Activated naive CD4-positive, alpha-beta T cell treated with anti-CD3 and anti-CD28 coated beads, Interleukin-2, amount 10 ng/mL, durations not matched to agents 7 days and 5 days (primary cell): ENCODE measurements at places on chromosomes 16 and 17.

DNA sequence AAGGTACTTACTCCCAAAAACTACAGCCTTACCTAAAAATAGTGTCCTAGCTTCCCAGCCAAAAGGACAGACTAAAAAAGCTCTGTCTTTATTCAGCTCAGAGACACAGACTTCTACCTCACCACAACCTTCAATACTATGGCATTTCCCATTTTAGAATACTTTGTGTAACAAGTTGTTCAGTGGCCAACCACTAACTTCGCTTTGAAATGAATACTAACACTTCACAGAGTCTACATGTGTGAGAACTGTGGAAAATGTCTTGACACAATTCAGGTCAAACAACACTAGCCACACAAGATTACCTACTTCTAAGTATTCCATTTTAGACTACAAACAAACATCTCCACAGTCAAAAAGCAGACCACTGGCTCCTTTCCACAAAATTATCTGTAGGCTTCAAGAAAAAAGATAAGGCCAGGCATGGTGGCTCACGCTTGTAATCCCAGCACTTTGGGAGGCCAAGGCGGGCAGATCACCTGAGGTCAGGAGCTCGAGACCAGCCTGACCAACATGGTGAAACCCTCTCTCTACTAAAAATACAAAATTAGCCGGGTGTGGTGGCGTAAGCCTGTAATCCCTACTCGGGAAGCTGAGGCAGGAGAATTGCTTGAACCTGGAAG is 3.2 kb downstream of the HELZ start:
- DNase-seq, result no peak
- H3K27me3 ChIP-seq, result peaks cover 8% of the 10 kb centered on the region
- peaks cover 44% of the 10 kb centered on the region for H3K36me3 ChIP-seq
- peaks cover 48% of the 10 kb centered on the region for H3K4me1 ChIP-seq
- no peak overlapping the region for H3K27ac ChIP-seq

DNA sequence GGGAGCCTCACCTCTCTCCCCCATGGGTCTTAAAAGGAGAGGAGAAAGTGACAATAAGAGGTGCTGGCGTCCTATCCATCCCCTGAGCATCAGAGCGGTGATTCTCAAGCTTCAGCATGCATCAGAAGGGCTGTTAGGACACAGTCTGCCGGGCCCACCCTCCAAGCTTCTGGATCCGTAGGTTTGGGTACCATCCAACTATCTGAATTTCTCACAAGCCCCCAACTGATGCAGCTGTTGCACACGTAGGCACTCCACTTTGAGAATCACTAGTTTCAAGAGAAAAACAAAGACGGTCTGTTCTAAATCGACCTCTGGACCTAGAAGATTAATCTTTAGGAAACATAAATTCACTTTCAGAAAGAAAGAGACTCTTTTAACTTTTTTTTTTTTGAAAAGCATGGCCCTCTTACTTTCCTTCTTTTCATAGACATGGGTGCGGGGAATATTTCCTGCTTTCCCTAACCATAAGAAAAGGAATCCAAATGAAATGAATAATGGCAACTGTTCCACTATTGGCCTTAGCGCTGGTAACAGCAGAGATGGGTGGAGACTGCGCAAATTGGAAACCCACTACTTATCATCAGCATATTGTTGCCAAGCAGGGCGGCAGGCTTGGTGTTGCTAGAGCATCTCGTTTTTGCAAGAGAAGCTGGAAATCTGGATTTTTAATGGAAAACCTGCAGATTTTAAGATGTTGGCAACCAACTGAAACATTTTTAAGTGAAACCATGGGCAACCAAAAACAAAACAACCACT is 144.4 kb downstream of the GAS7 start:
- H3K4me3 ChIP-seq, result no peak overlapping the region
- no peaks in the 10 kb centered on the region for H3K36me3 ChIP-seq
- no peak for DNase-seq
- H3K27ac ChIP-seq, result no peak overlapping the region
- no peaks in the 10 kb centered on the region for H3K27me3 ChIP-seq
- no peaks in the 10 kb centered on the region for H3K4me1 ChIP-seq

GRCh38 chr16:4957720-4958509 is at the start of gene SEC14L5:
TSS of gene SEC14L5 (plus strand) at chr16:4958330. CDS start at chr16:4959324, 994 bp downstream.
- peaks cover 60% of the 10 kb centered on the region for H3K27me3 ChIP-seq
- no peaks in the 10 kb centered on the region for H3K36me3 ChIP-seq
- peak within 1 kb of the TSS; percentile 76 for H3K4me3 ChIP-seq
- H3K27ac ChIP-seq, result peak within 1 kb of the TSS; percentile 73
- peak; percentile 97 for DNase-seq

GRCh38 chr16:86212706-86213436 is 297.5 kb upstream of the FOXF1 start:
- peaks cover 3% of the 10 kb centered on the region for H3K4me1 ChIP-seq
- no peaks in the 10 kb centered on the region for H3K27me3 ChIP-seq
- peaks cover 3% of the 10 kb centered on the region for H3K36me3 ChIP-seq

DNA sequence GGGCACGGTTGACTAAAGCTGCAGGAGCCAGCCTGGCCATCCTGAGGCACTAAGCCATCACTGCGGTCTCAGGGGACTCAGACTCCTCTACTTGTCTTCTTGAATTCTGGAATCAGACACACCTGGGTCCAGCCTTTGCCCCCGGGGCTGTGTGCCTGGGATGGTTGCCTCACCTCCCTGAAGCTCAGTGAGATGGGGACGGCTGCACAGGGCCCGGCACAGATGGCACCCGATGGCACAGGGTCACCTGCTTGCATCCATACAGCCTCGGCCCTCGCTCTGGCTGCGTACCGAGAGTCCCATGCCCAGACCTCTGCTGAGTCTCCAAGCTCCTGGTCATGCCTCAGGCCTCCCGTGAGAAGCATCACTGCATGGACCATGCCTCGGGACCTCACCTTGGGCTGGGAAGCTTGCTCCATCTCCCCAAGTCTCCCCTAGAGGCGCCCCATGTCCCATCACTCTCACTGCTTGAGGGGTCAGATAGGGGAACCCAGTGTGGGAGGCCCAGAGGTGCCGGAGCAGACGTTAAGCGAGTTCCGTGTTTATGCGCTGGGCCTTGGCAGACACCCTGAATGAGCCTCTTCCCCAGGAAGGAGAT is 316.3 kb downstream of the SEC14L1 start:
- DNase-seq, result peak; percentile 58
- peaks cover 68% of the 10 kb centered on the region for H3K4me1 ChIP-seq
- peak overlapping the region; percentile 94 for H3K27ac ChIP-seq
- H3K36me3 ChIP-seq, result peaks cover 81% of the 10 kb centered on the region
- H3K4me3 ChIP-seq, result peak overlapping the region; percentile 100
- H3K27me3 ChIP-seq, result no peaks in the 10 kb centered on the region

- H3K36me3 ChIP-seq, result no peaks in the 10 kb centered on the region
- H3K4me3 ChIP-seq, result no peak overlapping the region
- DNase-seq, result no peak
- no peaks in the 10 kb centered on the region for H3K27me3 ChIP-seq
- no peaks in the 10 kb centered on the region for H3K4me1 ChIP-seq
Observed at GRCh38 chr16:7443648-7444365, 111.2 kb downstream of the RBFOX1 start.

GRCh38 chr16:79282806-79283205 is 317.7 kb downstream of the MAF start:
- peak overlapping the region; percentile 80 for H3K27ac ChIP-seq
- DNase-seq, result no peak
- H3K36me3 ChIP-seq, result peaks cover 4% of the 10 kb centered on the region
- H3K4me1 ChIP-seq, result peaks cover 82% of the 10 kb centered on the region

DNA sequence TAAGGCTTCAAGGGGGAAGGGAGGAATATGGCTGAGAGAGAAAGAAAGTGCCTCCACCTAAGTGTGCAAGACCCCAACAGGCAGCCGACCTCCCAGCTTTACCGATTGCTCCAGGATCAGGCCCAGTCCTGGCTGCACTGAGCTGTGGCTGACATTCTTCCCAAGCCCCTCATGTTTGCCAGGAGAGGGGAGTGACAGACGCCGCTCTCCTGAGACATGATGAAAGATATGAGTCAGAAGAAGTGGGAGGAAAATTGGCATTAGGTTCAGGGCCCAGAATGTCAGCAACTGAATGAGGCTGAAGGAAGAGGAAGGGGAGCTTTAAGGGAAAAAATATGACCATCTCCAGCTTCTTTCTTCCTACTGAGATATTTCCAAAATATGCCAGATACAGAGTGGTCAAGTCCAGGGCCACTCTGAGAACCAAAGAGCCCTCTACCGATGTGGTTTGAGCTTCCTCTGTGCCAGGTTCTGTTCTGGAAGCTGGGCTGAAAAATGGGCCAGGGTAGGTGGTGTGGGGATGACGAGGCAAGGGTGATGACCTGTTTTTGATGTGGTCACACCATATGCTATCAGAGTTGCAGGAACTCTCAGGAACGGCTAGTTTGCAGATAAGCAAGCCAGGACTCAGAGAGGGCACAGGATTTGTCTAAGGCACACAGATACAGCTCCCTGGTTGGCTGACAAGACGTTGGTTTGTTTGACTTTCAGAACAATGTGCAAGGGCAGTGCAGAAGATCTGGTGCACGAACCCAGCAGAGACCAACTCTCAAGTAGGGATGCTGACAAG is 176.7 kb downstream of the SOX9 start:
- H3K36me3 ChIP-seq, result no peaks in the 10 kb centered on the region
- no peaks in the 10 kb centered on the region for H3K27me3 ChIP-seq
- no peak overlapping the region for H3K4me3 ChIP-seq
- H3K4me1 ChIP-seq, result no peaks in the 10 kb centered on the region
- no peak for DNase-seq

GRCh38 chr17:75130059-75130631 is 1.4 kb downstream of the NT5C start:
- H3K27ac ChIP-seq, result peak overlapping the region; percentile 75
- H3K27me3 ChIP-seq, result no peaks in the 10 kb centered on the region
- peak overlapping the region; percentile 88 for H3K4me3 ChIP-seq
- H3K36me3 ChIP-seq, result peaks cover 21% of the 10 kb centered on the region

DNA sequence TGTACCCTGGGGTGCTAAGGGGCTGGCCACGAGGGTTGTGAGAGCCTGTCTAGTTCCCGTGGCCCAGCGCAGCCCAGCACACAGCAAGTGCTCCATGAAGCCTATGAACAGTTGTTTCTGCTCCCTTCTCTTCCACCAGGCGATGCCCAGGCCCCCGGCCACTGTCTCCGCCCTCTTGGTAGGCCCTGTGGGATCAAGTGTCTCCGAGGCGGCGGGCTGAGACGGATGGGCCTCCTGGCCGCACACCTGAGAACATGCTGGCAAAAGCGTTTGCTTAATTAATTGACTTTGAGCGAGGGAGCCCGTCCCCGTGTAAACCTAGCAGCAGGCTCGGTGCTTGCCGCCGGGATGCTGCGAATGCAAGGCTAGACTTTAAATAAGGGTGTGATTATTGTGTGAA is 129.7 kb upstream of the GSE1 start:
- DNase-seq, result no peak
- no peak overlapping the region for H3K27ac ChIP-seq
- no peak overlapping the region for H3K4me3 ChIP-seq
- no peaks in the 10 kb centered on the region for H3K4me1 ChIP-seq
- no peaks in the 10 kb centered on the region for H3K36me3 ChIP-seq

DNA sequence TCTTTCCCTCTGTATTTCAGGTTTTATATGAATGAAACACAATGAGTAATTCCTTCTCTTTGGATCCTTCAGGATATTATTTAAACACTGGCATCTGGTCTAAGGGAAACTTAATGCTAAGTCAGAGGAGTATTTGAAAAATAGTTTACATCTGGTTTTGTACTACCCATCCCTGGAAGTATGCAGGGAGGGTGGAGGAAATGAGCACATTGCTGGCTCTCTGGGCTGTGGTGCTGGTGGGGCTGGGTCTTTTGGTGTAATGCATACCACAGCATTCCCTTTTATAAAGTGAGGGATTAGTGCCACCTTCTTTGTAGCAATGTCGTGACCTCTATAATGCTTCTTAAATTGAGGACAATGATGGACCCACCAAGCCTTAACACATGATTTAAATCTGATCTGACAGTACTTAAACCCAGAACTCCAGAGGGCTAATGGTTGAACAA is 105.5 kb upstream of the AXIN2 start:
- H3K4me3 ChIP-seq, result no peak overlapping the region
- DNase-seq, result no peak
- no peak overlapping the region for H3K27ac ChIP-seq
- no peaks in the 10 kb centered on the region for H3K4me1 ChIP-seq
- H3K27me3 ChIP-seq, result peaks cover 5% of the 10 kb centered on the region

- H3K4me1 ChIP-seq, result no peaks in the 10 kb centered on the region
- peaks cover 1% of the 10 kb centered on the region for H3K36me3 ChIP-seq
- H3K27me3 ChIP-seq, result peaks cover 65% of the 10 kb centered on the region
- DNase-seq, result no peak
Observed at GRCh38 chr17:27379888-27380533, 76.2 kb upstream of the KSR1 start.

DNA sequence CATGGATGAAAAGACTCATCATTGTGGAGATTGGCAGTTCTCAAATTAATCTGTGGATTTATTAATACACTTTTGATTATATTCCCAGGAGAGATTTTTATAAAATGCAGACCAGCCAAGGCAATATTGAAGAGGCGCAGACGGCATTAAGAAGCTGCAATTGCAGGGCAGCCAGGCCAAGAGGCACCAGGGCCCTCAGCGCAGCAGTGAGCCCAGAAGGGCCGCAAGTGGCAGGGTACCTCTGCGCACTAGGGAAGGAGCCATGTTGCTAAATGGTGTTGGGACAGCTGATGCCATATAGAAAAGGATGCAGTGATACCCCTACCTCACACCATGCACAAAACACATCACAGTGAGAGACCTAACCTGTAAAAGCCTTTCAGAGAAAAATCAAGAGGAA is 36.6 kb upstream of the CHMP6 start:
- peaks cover 8% of the 10 kb centered on the region for H3K36me3 ChIP-seq
- H3K27ac ChIP-seq, result no peak overlapping the region
- no peak for DNase-seq
- H3K27me3 ChIP-seq, result no peaks in the 10 kb centered on the region
- no peak overlapping the region for H3K4me3 ChIP-seq

DNA sequence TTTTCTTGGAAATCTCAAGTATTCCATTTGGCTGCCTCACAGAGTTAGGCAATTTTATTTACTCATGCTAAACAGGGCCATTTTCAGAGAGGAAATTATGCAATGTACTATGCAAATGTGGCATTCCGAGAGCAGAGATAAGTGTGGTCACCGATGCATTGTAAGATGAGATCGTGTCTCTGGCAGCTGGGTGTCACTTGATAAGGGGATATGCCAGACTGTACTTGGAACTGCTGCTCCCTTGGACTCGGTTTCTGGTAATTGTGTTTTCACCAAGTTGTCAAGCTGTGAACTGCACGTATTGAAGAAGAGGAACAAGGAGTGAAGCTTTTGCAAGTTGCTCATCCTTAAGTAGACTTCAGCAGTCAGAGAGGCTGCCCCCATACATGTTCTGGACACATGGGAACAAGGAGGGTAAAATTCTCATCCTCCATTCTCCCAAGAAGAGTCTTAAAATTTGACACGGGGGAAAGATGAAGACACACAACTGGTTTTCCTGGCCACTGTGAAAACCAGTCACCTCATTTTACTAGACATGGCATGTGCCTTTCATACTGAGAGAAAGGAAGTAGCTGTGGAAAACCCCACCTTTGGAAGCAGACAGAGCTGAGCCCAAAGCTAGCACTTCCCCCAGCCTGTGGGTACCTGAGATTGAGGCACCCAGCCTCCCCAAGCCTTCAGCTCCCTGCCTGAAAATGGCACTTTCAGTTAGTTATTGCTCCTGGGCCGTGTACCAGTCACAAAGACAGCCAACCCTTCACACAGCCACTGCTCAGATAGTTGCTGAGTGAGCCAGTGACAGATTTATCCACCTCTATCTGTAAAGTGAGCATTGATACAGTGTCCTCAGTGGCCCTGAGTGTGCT is 150.7 kb downstream of the SOCS1 start:
- DNase-seq, result peak; percentile 54
- H3K4me1 ChIP-seq, result peaks cover 72% of the 10 kb centered on the region
- H3K27me3 ChIP-seq, result no peaks in the 10 kb centered on the region
- peak overlapping the region; percentile 7 for H3K4me3 ChIP-seq
- H3K27ac ChIP-seq, result peak overlapping the region; percentile 88
